HuH-7 (cell line): ENCODE measurements at places on chromosomes 4 and X.

- no peak for DNase-seq
Observed at GRCh38 chr4:154781983-154782293, 866 bp downstream of the RBM46 start.

DNA sequence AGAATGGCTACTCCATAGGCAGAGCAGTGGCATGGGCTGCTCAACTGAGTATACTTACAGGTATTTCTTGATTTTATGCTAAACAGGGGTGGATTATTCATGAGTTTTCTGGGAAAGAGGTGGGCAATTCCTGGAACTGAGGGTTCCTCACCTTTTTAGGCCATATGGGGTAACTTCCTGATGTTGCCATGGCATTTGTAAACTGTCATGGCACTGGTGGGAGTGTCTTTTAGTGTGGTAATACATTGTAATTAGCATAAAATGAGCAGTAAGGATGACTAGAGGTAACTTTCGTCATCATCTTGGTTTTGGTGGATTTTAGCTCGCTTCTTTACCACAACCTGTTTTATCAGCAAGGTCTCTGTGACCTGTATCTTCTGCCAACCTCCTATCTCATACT lies 48.2 kb upstream of the HPSE start:
- DNase-seq = no peak

DNA sequence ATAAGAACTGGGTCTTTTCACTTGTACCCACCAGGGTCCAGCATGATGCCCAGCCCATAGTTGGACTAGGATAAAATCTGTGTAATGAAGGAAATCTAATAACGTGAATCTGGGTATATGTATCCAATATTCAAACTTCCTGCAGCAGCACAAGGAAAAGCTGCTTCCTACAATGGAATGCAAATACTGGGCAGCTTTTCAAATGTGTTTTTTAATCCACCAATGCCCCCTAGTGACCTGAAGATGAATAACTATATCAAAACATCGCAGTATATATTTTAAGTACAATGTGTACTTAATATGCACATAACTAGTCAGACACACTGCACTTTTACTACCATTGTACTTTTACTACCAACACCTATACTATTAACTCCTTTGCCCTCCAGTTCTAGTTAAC lies 5.3 kb downstream of the APOO start:
- peak; percentile 10 for DNase-seq

GRCh38 chr4:96186593-96186992 lies 346.7 kb downstream of the PDHA2 start:
- DNase-seq = no peak

DNA sequence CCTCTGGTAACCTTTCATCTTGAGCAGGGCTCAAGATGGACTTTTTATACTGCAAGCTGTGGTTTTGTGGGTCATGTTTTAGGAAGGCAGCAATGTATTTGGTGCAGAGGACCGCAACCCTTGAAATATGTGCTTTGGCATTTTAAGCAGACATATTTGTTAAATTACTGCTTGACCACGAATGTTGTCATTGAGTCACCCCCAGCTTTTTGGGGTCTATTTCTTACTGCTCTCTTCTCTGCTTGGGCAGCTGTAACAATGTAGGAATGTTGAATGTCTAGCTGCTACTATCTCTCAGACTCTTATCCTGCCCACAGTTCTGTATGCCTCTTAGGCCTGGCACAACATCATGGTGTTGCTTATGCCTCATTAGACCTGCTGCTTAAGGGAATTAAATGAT lies 6.0 kb downstream of the RBPJ start:
- no peak for DNase-seq
